ENCODE measurements at places on chromosomes 7 and 10.

GRCh38 chr10:93462881-93463280 is 19.3 kb downstream of the MYOF start:
- DNase-seq, result no peak

GRCh38 chr7:101367676-101368075 is 5.0 kb downstream of the COL26A1 start:
- DNase-seq, result no peak

GRCh38 chr10:78199759-78200158 is 166.1 kb downstream of the RPS24 start:
- DNase-seq, result no peak

- no peak for DNase-seq
These were observed 51.4 kb downstream of the ADARB2 start for GRCh38 chr10:1685699-1686490.

GRCh38 chr7:17118412-17118811 is 180.0 kb upstream of the AHR start:
- DNase-seq, result no peak

- DNase-seq, result no peak
These were observed 6.4 kb upstream of the CYTH3 start for GRCh38 chr7:6278749-6279310.

- DNase-seq, result no peak
These were observed 232.5 kb upstream of the IGFBP3 start for GRCh38 chr7:46153583-46153950.

DNA sequence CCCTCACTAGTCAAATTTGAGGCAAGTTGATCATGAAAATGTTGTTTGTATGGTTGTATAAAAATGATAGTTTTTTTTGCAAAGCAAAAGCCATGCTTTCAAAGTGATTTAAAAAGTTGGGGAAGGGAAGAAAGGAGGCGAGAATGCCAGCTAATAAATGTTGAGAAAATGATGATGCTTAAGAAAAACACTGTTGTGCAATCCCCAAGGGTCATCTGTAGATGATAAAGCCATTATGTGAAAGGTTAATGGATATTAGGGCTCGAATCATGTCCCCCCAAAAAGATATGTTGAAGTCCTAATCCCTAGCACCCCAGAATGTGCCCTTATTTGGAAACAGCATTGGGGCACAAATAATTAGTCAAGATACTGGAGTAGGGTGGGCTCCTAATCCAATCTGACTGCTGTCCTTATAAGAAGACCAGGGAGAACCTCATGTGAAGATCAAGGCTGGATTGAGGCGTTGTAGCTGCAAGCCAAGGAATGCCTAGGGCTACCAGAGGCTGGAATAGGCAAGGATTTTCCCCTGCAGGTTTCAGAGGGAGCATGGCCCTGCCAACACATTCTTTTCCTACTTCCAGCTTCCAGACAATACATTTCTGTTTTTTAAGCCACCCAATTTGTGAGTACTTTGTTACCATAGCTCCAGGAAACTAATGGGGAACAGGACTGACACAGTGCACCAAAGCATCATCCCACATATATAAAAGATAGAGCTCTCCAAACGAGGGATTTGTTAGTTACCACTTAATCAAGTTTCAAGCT is 35.4 kb upstream of the MKLN1 start:
- DNase-seq, result no peak

- DNase-seq, result no peak
These were observed at the start of gene CYP3A5 for GRCh38 chr7:99679400-99680191. TSS of gene CYP3A5 (minus strand) at chr7:99679996. CDS start at chr7:99679896, 100 bp downstream.

Measured in activated CD4-positive, alpha-beta T cell treated with anti-CD3 and anti-CD28 coated beads for 1 hour (primary cell).